Stimulated activated naive CD8-positive, alpha-beta T cell treated with anti-CD3 and anti-CD28 coated beads, Interleukin-15, Interleukin-2, amounts not matched to agents 100 U/mL and 50 U/mL, for 24 hours (primary cell): ENCODE measurements at places on chromosomes 5 and 9.

- no peak for DNase-seq
Measured at GRCh38 chr5:170151097-170151831, 45.6 kb downstream of the FOXI1 start.

GRCh38 chr9:248278-248961, 33.8 kb downstream of the DOCK8 start:
- no peak for DNase-seq

GRCh38 chr9:115649991-115650472, 503.6 kb upstream of the PAPPA start:
- no peak for DNase-seq

DNA sequence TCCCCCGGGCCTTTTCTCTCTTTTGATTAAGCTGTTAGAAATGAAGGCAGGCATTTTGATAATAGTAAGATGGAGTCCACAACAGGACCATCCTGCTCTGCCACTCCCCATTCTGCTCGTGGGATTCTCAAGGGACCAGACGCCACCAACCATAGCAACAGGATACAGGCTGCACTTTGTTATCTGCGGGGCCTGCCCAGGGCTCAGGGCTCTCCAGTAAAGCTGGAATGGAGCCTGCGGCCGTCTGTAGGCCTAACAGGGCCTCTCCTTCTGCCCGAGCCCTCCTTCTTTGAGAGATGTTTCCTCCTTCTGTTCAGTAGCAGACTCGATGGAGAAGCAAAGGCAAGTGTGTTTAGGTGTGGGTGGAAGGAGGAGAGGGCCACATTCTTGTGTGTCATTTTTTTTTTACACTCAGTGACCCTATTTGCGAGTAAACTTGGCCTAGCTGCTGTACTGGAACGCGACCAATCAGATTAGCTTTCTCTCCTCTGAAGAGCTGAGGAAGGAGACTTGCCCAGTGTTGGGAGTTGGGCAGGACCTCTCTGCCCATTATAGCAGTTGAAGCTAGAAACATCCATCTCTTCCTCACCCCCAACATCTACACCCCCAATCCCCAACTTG, 8.9 kb upstream of the EPB41L4B start:
- DNase-seq: no peak

- DNase-seq: no peak
Measured at GRCh38 chr9:88661759-88662158, 126.8 kb downstream of the NXNL2 start.

DNA sequence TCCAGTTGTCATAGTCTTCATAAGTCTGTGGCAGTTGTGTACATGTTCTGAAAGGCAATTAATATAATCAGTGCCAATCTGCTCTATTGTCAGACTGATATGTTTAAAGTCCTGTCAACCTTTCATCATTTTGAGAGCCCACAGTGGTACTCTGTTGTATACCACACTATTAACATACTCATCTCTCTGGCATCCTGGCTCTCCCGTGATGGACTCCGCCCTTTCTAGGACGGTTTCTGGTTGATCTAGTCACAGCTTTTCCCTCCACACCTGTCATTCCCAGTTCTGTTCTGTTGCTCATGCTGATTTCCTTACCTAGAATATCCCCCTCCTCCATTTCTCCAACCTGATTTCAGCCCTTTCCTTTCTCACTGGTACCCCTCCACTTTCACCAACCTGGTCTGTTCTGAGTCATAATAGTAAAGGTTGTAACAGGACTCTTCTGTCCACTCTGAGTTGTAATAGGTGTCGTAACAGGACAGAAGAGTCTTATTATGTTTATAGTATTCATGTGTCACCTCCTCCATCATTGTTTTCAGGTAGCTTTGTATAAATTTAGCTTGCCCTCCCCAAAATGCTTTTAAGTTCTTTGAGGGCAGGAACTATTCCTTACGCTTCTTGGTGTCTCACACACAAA, 4.1 kb downstream of the PTCD2 start:
- no peak for DNase-seq

- DNase-seq: peak; percentile 16
Measured at GRCh38 chr5:138544181-138545134, 1.4 kb upstream of the ETF1 start.

DNA sequence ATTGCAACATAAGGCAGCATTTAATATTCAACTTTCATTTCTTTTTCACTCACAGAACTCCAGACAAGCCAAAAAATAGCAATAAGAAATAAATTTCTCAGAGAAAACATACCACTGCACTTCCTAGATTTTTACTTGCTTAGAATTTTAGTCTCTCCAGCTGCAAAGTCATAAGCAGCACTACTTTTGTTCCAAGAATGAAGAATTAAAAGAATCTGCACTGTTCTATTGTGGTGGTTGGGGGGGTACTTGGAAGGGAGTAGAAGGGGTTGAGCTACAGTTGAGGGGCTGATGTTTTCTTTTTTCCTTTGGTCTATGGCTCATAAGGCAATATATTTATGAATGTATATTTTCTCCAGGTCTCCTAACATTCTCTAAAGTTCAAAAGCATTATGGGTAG, 144.5 kb downstream of the KIAA0825 start:
- DNase-seq: no peak

DNA sequence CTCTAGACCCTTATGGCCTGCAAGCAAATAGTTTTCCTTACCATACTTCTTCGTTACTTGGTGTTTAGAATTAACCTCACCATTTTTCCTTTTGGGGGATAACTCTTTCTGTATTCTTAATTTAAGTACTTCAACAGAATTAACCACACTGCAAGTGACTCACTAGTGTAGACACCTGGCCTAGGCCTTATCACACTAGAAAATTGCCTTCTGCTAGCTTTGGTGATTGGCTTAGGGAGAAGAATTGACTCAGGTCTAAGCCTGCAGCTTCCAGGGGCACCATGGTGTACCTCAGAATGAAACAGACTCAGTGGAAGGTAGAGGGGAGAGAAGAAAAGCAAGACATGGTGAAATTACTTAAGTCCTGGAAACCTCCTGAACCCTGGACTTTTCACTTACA, 112.8 kb upstream of the HMHB1 start:
- no peak for DNase-seq

GRCh38 chr5:88298425-88298824, 29.8 kb upstream of the TMEM161B start:
- DNase-seq: no peak

GRCh38 chr9:20495098-20495497, 127.2 kb downstream of the MLLT3 start:
- no peak for DNase-seq

DNA sequence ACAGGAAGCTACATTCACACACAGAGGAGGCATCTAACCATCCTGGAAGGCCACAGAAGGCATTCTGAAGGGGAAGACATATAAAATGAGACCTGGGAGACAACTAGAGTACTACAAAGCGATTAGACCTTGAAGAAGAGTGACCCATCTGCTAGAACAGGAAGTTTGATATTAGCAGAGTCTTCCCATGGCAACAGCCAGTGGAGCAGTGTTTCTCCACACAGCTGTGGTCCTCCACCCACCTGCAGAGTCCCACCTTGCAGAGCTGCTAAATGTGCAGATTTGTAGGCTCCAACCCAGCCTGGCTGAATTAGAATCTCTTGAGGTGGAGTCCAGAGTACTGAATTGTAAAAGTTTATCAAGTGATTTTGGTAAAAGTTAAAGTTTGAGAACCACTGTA, 267.0 kb downstream of the CETN3 start:
- DNase-seq: no peak

GRCh38 chr5:133015466-133015865, 10.9 kb downstream of the ZCCHC10 start:
- no peak for DNase-seq

GRCh38 chr5:160555581-160555970, 133.9 kb downstream of the PTTG1 start:
- no peak for DNase-seq

GRCh38 chr9:121551985-121552753, 52.5 kb upstream of the GGTA1 start:
- no peak for DNase-seq

- no peak for DNase-seq
Measured at GRCh38 chr9:135240871-135241311, 153.4 kb downstream of the OLFM1 start.

GRCh38 chr9:121122246-121123032, 47.7 kb downstream of the CNTRL start:
- DNase-seq: peak; percentile 23

DNA sequence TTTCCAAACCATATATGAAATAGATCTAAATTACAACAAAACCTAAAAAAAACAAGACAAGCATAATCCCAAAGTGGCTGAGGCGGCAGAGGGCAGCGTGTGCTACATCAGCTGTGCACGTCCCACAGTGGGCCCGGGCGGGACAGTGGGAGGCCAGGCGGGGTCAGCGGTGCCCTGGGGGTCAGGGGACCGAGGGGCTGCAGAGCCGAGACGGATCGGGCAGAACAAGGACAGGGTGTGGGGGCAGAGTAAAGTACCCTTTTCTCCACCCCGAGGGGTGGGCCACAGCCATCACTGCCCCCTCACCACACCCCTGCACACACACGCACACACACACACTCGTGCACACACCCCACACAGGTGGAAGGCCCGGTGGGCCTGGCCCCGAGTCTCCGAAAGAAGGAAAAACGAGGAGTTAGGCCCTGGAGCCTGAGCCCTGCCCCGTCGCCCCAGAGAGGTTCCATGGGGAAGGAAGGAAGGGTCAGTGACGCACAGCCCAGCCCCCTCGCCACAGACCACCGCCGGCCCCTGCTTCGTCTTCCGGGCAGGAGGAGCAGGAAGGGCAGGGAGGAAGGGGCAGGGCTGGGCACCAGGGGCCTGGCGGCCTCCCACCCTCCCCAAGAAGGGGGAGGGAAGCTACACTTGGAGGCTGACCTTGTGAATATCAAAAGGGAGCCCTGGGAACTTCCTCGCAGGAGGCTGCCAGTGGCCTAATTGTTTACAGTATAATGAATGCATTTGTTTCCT, 49.6 kb upstream of the UBAC1 start:
- no peak for DNase-seq

DNA sequence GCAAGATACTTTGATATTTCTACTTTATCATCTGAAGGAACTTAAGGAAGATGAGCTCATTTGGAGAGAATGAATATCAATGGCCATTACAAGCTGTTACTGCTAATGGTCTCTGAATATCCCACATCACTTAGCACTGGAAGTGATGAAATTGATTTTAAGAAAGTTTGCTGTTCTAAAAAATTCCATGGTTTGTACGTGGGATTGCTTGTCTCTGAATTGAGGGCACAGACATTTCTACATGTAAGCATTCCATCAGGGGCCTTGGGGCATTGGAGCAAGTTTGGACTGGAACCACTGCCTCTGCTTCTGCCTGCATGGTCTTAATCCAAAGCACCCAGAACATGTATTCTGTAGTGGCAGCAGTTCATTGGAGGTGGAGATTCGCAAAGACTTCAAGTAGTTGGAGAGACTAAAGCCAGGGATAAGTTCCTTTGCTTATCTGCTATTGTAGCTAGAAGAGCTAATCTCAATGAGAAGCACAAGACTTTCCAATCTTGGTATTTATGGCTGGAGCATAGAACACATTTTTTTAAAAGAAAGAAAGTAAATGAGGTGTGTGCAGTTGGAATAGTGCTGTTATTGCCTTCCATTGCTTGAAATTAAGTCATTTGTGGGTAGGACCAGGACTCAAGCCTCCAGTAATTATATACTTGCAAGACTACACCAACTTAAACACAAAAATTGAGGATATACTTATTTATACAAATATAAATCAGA, 424.2 kb downstream of the SPATA31D1 start:
- DNase-seq: no peak

DNA sequence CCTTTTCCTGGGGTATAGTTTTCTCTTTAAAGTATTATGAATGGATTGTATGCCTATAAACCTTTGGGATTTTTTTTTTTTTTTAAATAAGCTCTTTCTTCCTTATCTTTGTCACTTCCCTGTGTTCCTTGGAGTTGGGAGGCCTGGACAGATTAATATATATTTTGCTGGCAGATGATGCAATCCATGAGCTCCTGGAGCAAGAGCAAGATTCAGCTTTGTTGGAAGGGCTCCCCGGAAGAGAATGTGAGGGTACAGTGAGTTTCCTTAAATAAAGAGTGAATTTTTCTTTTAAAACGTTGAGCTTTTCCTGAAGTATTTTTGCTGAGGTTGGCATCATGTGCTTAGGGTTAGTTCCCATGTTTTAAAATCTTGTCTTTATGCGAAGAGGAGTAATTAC, 98.7 kb upstream of the SLC28A3 start:
- DNase-seq: no peak

- DNase-seq: no peak
Measured at GRCh38 chr5:152288499-152288898, 116.6 kb downstream of the NMUR2 start.

DNA sequence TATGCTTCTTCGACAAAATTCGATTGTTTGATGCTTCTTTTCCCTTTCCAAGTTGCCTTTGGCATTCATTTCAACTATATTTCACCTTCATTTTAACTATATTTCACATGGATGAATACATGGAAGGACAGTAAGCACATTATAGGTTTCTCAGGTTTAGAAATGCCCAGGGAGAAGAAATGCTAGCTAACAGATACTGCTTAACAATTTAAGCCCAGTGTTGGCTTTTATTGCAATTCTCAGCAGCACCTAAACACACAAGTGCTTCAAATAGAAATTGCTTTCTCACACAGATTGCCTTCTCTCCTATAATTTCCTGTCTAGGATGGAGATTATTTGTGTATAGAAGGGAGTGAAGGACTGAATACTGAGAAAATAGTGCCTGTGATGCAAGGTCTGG, 30.2 kb upstream of the SMC5 start:
- DNase-seq: no peak

GRCh38 chr9:115099901-115100300, 18.1 kb downstream of the TNC start:
- DNase-seq: no peak

- DNase-seq: no peak
Measured at GRCh38 chr9:36127652-36128244, 8.8 kb upstream of the GLIPR2 start.

DNA sequence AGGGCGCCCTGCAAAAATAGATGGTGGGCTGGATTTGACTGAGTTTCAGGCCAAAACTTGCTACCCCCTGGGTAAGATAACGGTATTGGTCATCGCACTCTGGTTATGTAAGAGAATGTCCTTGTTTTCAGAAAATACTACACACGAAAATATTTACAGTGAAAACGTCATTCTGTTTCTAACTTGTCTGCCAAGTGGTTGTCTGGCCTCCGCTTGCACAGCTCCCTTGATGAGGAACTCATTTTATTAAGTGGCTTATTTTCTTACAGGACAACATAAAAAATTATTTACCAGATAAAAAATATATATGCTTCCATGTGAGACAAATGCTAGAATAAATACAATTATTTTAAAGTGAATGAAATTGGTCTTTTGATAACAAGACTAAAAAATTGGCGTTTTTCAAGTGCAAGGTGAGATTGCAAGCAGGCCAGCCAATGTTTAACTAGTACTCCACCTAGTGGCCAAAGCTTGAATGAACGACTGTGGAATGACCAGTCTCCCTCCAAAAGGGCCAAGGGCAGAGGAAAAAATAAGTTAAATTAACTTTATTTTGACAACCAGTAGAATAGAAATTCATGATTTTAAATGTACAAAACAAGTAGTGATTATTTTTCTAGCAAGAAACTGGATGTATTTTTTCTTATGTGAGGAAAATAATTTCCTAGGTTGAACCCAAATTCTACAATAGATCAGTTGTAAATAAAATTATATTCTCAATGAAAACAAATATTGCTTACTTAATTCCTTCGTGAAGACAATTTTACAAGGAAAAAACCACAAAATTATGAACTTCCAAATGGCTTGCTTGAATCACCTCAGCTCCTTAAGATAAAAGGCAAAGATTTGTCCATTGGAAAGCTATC, 93.2 kb downstream of the ZFAND5 start:
- peak; percentile 62 for DNase-seq

GRCh38 chr5:94849821-94850736, 231.6 kb downstream of the SLF1 start:
- peak; percentile 5 for DNase-seq
